Hematopoietic multipotent progenitor cell treated with erythropoietin and hydrocortisone succinate and interleukin-3 and kit ligand, for 6 days (in vitro differentiated cells): ENCODE measurements at places on chromosomes 3 and 15.
A peak's percentile ranks its signal among the peaks of the same experiment; 100 is the strongest.

DNA sequence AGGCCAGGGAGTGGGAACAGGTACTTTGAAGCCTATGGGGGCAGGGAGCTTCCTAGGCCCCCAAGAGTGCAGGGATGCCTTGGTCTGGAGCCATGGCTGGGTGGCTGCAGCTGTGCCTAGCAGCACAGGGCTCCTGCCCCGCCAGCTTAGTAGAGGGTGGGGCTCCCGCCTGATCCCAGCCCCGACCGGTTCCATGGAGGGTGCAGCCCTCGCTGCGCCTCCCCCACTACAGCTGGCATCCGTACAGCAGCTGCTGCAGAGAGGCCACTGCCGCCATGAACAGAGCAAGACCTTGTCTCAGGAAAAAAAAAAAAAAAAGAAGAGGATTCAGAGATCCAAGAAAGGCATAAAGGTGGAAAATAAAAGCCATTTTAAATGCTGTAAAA is 277.2 kb downstream of the UBE2E2 start:
- DNase-seq: no peak

DNA sequence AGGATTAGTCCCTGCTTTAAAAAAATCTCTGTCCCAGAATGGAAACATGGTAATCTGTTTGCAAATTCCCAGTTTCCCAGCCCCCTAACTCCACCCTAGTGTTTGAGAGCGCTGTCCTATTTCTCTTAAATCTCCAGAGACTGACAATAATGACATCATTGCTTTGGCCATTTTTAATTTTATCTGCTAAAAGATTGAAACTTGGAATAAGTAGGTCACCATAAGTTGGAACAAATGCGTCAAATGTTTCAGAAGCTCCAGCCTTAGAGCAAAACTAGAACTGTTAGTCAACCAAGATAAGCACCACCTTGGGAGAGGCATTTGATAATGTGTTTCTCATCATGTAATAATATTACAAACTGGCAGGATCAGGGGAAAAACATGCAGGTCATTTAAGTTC is 25.7 kb upstream of the MB21D2 start:
- DNase-seq: no peak

DNA sequence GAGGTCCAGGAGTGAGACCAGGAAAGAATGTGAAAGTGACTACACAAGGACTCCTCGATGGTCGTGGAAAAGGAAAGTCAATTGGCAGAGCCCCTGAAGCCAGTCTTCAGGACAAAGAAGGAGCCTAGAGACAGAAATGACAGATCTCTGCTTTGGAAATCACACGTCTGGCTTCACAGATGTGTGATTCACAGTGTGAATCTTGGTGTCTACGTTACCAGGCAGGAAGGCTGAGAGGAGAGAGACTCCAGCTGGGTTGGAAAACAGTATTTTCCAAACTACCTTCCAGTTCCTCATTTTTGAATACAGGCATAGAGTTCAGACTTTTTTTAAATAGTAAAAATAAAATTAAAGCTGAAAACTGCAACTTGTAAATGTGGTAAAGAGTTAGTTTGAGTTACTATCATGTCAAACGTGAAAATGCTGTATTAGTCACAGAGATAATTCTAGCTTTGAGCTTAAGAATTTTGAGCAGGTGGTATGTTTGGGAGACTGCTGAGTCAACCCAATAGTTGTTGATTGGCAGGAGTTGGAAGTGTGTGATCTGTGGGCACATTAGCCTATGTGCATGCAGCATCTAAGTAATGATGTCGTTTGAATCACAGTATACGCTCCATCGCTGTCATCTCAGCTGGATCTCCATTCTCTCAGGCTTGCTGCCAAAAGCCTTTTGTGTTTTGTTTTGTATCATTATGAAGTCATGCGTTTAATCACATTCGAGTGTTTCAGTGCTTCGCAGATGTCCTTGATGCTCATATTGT is 6.0 kb downstream of the CCR2 start:
- no peak for DNase-seq

DNA sequence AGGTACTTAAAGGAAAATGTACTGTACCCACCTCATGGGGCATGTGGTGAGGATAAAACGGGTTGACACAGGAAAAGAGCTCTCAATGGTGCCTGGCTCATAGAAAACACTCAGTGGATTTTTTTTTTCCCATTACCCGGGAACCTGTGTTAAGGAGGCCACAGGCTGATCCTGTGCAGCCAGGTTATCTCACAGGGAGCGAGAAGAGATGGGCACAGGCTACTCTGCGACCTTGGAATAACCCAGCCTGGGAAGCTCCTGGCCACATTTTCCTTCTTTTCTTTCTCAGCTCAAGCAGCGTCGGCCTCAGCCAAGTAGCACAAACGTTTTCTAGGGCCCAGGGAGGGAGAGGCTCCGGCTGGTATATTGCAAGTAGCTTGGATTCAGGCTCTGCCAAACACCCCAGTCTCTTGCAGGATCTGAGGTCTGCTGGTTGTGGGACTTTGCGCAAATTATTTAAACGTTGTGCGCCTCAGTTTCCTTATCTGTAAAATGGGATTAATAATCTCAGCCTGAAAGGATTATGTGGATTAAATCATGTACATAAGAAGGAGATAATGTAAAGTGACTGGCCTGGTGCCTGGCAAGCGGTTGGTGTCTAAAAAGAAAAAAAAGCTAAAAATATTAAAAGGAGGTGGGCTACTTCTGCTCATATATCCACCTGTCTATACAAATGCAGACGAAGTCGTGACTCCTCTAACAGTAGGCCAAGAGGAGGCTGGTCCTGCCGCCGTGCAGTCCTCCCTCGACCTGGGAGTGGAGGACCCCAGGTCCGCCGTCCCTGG is 2.2 kb downstream of the FURIN start:
- peak; percentile 51 for DNase-seq

DNA sequence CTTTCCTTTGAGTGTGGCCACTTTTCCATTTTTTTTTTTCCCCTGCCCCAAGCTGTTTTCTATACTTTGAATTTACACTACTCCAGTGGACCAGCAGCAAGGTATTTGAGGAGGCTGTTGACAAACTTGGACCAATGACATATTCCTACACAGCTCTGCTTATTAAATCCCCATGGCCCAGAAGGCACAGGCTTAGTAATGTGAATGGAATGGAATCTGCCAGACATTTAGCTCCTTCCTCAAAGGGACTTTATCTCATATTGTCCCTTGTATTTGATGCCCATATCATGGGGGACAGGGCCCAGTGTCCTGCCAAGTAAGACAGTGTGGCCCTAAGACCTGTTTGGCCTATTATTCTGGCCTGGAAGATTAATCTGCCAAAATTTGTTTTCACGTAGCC is 107.5 kb downstream of the CHCHD6 start:
- DNase-seq: no peak
